ENCODE measurements at places on chromosomes 13 and 19.

DNA sequence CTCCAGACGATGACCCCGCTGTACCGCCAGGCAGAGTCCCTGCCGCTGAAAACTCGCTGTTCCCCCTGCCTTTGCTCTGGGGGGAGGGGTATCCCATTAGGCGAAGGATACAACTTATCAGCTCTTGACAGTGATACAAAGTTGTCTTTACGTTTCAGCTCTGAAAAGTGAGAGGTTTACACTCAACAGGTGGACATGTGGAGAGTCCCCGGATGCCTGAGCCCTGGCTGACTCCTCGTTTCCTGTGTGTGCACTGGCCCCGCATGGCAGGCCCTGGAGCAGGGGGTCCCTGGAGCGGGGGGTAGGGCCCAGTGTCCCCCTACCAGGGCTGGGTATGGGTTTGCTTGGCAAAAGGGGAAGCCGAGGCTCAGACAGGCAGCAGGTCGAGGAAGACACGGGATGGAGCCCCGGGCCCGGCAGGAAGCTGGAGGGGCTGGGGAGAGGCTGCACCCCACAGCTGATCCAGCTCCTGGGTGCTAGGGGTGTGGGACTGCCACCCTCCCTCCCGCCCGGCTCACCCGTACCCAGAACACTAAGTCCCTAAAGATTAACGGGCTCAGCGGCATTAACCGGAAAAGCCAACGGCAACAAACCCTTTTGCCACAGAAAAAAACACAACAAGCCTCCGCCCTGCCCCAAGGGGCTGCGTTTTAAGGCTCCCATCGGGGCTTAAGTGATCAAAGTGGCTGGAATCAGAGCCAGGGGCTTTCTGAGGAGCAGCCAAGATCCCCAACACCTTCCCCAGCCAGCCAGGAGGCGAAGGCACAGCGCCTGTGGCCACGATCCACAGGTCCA lies 5.6 kb downstream of the TCF3 start:
- no peak for DNase-seq

DNA sequence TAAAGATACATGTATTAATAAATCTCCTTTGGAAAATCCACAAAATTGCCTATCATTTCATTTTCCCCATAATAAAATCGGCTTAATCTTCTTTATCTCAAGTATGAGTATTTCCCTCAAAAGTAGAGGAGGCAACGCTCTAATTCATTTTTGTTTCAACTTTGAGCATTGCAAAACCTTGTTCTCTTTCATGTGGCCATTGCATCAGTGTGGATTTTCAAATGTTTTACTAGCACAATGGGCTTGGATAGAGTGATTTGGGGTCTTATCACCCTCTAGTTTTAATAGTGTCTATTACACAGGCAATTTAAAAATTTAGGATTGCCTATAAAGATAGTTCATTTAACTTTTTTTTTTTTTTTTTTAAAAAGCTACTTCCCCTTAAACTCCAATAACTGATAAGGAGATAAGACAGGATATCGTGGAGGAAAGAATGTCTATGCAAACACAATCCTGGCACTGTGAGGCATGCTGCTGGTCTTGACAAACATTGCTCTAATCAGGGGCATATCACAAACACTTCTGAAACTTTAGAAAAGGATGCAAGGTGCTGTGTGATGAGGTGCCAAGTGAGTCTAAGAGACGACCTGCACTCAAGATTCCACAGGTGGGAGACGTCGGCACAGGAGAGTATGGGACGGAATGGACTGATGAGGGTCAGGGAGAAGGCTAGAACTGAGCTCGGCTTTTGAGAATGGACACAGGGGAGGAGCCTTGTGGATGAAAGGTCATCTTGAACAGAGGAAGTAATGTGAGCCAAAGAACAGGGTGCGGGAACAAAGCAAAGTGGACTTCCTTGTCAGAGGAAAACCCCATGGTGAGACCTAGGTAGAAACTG lies 199.7 kb downstream of the IRS2 start:
- DNase-seq: no peak

- DNase-seq: peak; percentile 84
These were observed 5.5 kb downstream of the EPS8L1 start for GRCh38 chr19:55080968-55081769.

DNA sequence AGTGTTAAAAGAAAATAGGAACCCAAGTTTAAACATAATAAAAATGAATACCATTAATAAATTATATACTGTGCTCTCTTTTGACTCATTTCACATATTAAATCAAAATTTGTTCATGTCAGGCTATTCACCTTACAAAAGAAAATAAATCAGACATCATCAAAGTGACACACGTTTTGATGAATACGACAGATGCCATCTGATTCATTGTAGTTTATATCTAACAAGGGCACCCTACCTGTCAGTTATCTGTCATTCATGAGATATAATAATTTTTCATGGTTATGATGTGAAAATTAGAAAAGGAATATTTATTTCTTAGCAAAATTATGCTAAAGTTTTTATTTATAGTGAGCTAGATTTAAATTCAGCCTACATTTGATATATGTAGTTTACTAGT lies 188.1 kb upstream of the PCDH17 start:
- DNase-seq: no peak

DNA sequence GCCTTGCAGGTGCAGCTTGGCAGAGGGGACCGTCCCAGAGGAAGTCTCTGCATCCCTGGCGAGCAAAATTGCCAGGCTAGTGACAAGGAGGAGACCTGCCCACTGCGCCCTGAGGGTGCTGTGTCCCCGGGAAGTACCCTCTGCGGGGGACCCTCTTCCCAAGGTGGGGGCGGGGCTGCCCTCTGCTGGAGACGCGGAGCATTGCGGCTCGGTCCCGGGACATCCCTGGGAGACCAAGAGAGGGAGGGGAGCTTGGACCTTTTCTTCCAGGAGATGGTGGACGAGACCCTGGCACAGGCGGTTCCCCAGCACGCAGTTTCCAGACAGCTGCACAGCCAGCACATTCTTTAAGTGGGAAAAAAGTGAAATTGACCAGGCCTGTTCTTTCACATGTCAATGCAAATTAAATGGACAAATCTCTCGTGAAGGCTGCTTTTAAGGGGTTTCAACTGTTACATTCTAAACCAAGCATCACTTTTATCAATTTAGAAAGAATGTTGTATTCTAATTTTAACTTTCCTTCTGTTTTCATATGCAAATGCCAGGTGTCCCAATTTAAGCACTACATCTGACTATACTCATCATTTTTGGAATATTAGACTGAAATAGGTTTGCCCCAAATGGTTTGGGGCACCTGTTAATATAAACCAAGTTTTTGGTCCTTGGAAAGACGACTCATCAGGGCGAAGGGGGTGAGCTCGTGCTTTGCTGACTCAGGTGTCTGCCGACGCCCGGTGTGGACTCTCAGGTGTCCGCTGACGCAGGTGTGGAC lies 60.7 kb downstream of the MCF2L start:
- peak; percentile 53 for DNase-seq

- no peak for DNase-seq
These were observed 397.7 kb downstream of the TDRD3 start for GRCh38 chr13:60794751-60795150.

GRCh38 chr13:41651413-41652058 lies 194.2 kb downstream of the RGCC start:
- no peak for DNase-seq

- no peak for DNase-seq
These were observed 12.5 kb downstream of the INTS6 start for GRCh38 chr13:51440381-51440780.

DNA sequence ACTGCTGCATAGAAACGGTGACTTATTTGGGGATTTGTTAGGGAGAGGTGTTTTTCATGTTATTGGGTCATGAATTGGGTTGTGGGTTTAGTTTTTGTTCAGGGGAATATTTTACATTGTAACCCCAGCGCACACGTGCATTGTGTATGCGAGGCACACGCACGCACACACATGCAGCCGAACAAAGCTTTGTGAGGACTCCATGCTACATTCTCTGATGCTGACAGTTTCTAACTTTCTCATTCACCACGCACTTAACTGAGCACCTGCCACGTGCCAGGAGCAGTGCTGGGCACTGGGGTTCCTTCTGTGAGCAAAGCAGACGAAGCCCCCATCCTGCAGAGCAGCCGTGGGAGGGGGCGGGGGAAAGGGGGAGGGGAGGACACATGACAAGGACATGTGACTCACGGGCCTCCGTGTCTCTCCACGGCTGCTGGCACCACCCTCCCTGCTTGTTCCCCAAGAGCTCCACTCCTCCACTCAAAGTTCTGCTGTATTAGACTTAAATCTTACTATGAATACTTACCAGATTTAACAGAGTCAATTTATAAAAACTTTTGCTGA lies 55.6 kb downstream of the SLC7A9 start:
- no peak for DNase-seq

- no peak for DNase-seq
These were observed 714.7 kb upstream of the PCDH20 start for GRCh38 chr13:62130062-62130970.

DNA sequence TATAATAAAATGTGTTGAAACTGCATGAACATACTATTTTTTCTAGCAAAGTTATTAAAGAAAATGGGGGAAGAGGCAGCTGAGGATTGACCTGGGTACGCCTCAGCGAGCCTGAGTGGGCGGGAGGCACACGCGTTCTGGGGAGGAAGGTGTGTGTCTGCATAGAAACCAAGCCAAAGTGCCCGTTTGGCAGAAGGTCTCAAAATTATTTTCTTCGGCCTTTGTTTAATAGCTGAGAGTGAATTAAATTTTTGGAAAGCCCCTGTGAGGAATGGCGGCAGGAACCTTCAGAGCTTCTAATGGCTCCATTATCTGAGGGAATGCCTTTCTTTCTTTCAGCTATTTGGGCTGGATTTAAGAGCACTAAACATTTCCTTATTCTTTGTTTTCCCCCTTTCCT lies 5.2 kb downstream of the ZIC2 start:
- DNase-seq: no peak

- DNase-seq: no peak
These were observed 320.0 kb downstream of the TEX29 start for GRCh38 chr13:111640476-111640875.

- DNase-seq: no peak
These were observed 49.4 kb upstream of the SLC15A1 start for GRCh38 chr13:98801626-98802418.

DNA sequence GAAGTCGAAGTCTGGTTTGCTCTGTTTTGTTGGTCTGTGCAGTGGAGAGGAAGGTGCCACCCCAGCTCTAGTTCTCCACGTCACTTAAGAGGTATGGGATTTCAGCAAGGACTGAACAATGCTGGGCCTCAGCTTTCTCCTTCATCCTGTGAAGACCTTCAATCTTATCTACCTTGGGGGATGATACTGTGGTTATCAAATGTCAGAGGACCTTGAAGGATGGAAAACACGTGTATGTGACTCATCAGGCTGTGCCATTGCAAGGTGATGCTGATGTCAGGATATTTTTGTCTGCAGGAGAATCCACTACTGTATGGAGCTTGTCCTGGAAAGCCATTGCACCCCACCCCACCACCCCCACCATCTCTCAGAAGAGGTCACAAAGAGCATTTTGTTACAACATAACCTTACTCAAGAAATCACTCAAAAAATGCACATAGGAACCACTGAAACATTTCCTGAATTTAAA lies 81.4 kb upstream of the UQCRFS1 start:
- DNase-seq: no peak

DNA sequence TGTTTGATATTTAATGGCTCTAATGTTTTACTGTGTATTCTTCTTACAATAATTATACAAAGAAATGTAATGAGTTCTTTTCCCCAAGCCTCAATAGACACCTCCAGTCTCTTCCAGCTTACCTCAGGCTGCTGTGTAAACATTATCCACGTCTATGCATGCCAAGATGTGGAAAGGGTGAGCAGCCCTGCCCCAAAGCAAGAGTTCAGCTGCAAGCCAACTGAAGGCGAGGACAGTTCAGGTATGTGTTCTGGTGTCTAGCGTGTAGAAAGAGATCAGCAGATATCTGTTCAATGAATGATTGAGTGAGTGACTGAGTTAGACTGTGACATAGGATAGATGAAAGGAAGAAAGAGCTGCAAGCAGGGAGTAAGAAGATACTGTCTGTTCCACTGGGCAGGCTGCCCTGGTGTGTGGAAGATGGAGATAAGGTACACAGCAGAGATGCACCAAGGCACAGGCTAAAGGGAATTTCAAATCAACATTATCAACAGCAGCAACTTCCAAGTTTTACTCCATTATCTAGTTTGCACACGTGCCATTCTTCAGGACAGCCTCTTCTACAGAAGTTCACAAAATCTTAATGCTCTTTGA lies 66.0 kb downstream of the LATS2 start:
- DNase-seq: no peak

- DNase-seq: no peak
These were observed 477.3 kb downstream of the TSHZ3 start for GRCh38 chr19:30871979-30872378.

DNA sequence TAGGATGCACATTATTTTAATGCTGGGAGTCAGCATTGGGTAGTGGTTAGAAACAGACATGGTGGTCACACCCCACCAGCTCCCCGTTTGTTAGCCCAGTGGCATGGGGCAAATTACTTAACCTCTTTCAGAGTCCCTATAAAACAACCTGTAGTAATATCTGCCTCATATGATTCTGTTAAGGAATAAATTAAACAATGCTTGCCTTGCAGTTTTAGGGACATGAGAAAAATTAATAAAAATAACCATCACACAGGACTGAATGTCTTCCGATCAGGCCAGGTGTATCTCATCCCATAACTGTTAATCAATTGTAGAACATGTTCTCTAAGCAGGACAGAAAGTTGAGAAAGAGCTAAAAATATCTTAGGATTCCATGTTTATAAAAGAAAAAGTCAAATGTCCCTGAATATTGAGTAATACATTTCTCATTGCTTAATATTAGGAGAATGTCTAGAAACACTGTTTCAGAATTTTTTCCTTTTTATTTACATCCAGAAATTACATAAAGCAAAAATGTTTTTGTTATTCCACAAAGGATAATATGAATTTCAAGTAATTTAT lies 196.5 kb downstream of the GPC6 start:
- no peak for DNase-seq

DNA sequence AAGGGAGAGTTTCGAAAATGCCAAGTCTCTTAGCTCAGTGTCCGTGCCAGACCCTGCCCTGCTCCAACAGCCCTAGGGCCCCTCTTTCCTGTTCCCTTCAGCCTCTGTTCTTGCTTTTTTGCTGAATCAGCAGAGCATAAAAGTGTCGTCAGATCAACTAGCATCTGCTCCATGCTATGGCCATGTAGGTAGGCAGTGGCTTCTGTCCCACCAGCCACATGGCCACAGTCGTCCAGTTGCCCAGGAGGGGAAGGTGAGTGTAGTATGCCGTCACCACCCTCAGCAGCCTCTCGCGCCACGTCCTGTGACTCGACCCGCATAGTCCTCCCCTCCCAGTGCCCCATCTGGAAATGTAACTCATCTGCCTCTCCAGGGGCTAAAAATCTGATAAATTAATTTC lies 50.9 kb upstream of the ATP11A start:
- DNase-seq: no peak

- DNase-seq: no peak
These were observed 24.0 kb upstream of the KATNAL1 start for GRCh38 chr13:30331331-30331771.

DNA sequence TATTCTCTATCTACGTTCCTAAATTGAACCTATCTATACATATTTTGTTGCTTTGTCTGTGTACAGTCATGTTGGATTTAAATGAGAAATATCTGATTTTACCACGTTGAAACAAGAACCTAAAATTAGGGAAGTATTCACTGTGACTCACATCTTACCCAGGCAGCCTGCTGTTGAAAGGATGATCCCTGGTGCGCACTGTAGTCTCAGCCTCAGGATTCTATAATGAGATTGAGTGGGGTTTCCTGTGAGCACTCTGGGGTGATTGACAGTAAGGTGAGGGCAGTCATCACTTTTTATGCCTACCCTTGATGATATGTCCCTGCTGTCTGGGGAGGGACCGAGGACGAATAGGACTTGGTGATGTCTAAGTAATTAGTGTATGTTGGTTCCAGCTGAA lies 35.4 kb downstream of the PCCA start:
- DNase-seq: no peak

GRCh38 chr13:43757266-43757665 lies 29.5 kb downstream of the ENOX1 start:
- no peak for DNase-seq

- DNase-seq: no peak
These were observed 133.5 kb downstream of the DNAJC15 start for GRCh38 chr13:43156916-43157315.

Data from stimulated activated CD4-positive, alpha-beta T cell treated with anti-CD3 and anti-CD28 coated beads, Interleukin-4, amount 100 ng/mL, for 24 hours (primary cell).